ENCODE measurements at places on chromosomes 11 and 22.

- no peak for DNase-seq
Measured at GRCh38 chr11:124147951-124148350, 32.7 kb downstream of the VWA5A start.

- DNase-seq = no peak
Measured at GRCh38 chr11:95102733-95103132, 13.1 kb downstream of the ENDOD1 start.

DNA sequence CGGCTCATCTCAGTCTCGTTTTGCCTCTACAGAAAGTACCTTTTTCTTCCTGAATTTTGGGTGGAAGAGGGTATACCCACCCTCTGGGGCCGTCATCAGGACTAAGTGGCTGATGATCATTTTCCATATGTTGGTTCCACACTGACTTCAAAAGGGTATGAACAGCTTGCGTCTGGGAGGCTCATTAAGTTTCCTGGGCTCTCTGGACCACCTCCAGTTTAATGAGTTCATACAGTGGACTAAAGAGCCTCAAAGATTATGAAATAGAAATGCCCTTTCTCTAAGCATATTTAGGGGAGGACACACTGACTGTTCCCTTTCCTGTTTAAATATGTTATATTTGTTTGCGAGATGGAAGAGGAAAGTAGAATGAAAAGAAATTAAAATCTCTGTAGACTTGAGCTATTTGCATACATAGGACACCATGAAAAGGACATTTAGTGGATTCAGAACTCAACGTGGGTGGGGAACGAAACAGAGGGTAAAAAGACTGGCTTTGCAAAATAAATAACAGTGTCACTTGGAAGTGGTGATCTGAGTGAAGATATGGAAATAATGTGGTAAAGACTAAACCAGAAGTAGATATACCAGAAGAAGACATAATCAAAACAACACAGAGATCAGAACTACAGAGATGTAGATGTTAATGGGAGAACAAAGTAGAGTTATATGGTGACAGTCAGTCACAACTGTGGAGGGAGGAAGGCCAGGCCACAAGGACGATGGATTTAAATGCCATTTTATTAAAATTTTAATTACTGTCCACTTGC lies 18.7 kb downstream of the LDLRAD3 start:
- no peak for DNase-seq

- DNase-seq = no peak
Measured at GRCh38 chr11:10742460-10743208, 8.4 kb upstream of the CTR9 start.

- DNase-seq = no peak
Measured at GRCh38 chr11:132118661-132119060, 748.2 kb downstream of the NTM start.

DNA sequence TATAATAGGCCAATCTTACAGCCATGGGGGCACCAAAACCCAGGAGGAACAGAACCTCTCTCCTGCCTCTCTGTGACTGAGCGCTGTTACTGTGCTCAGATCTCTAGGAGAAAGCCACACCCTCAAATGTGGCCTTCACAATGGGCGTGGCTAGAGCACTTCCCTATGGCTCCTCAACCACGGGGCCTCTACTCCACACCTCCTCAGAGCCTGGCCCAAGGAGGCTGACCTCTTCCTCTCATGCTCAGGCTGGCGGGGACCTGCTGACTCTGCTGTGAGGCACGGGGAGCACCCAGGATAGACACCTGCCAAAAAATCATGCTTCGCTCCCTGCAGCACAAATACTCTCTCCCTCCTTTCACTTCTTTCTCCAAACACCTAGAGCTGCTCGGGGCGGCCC lies 41.0 kb downstream of the C11orf58 start:
- no peak for DNase-seq

- no peak for DNase-seq
Measured at GRCh38 chr11:126194121-126194543, 17.3 kb downstream of the RPUSD4 start.

DNA sequence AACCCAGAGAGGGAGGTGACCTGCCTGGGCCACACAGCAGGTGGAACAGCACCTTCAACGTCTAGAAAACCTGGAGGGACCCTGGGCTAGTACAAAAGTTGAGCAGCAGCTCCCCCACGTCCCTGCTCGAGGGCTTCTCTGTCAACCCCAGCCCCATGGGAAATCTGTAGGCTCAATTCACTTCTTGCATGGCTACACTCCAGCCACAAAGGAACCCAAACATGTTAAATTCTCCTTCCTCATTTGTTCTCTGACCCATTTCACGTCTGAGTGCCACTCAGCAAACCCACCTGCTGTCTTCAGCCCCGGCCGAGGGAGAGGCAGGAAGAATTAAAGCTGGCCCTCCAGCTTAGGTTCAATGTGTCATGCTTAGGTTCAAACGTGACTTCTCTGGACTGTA lies 418.5 kb downstream of the MIAT start:
- DNase-seq = no peak

DNA sequence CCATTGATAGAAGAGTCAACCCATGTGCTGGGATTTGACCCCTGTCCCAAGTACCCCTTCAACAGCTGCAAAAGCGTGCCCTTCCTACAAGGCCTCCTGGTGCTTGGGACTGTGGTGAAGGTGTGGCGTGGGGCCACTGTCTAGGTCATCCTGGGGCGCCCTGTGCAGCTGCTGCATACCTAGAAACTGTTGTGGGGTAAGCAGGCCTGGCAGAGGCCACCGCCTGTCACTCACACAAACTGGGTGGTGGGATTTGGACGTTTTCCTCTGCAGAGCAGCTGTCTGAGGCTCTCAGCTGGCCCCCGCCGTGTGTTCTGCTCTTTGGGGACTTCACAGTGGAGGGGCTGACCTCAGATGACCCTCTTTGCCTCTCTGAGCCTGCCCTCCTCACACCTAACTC lies 69.7 kb downstream of the SCN3B start:
- DNase-seq = no peak

GRCh38 chr22:38490915-38491314 lies 15.2 kb downstream of the DDX17 start:
- DNase-seq = no peak

GRCh38 chr22:43561415-43562178 lies 149.8 kb downstream of the MPPED1 start:
- DNase-seq = no peak

DNA sequence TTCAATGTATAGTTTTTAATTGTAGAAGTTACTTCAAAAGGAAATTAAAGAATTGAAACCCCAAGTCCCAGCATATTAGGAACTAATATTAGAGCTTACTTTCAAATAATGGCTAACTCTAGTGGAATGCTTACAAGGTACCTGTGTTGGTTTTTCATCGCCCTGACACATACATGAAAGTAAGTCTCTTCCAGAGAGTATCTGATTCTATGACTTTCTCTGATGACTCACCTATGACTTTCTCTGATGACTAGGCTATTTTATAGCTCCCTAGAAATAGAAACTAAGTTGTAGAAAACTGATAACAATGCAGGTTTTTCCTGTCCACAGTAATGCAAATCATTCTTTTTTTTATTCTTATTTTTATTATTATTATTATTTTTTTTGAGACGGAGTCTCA lies 33.6 kb upstream of the MMP7 start:
- DNase-seq = no peak

DNA sequence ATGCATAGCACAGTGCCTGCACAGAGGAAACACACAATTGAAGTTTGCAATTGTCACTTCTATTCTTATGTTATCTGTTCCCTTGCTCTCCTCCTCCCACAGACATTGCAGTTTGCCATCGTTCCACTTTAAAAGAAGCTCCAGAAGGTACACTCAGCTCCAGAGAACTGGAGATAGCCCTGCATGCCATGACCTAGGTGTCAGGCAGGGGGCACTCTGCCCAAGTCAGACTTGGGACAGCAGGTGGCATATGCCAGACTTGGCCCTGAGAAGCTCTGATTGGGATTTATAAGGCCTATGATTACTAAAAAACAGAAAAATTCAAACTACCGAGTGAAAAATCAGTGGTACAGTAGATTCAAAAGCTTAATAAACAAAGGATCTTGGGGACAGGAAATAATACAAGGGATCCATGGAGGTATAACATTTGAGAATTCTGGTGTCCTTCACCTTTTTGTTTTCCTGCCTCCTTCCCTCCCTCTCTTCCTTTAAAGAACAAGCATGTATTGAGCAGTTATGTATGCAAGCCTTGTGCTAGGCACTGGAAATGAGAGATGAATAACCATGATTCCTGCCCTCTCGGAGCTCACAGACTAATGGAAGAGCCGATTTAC lies 40.0 kb downstream of the TENM4 start:
- no peak for DNase-seq

- DNase-seq = no peak
Measured at GRCh38 chr11:47002390-47002789, 65.8 kb downstream of the CSTPP1 start.

- no peak for DNase-seq
Measured at GRCh38 chr22:31302006-31302405, 9.7 kb upstream of the PIK3IP1 start.

DNA sequence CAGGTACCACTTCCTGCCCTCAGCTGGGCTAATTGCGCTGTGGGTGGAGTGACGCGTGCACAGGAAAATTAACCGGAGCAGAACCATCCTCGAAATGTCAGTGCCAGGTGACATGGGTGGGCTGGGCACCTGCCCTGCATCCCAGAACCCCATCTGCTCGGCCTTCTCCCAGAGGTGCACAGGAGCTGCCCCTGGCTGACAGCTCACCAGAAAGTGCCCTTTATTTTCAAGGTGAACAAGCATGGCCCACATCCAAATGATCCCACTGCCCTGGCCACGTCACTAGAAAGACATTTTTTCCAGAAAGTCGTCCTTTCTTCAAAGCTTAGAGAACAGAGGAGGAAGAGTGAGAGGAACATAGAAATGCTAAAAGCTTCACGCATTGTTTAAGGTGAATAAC lies 4.1 kb upstream of the ELFN2 start:
- DNase-seq = no peak

DNA sequence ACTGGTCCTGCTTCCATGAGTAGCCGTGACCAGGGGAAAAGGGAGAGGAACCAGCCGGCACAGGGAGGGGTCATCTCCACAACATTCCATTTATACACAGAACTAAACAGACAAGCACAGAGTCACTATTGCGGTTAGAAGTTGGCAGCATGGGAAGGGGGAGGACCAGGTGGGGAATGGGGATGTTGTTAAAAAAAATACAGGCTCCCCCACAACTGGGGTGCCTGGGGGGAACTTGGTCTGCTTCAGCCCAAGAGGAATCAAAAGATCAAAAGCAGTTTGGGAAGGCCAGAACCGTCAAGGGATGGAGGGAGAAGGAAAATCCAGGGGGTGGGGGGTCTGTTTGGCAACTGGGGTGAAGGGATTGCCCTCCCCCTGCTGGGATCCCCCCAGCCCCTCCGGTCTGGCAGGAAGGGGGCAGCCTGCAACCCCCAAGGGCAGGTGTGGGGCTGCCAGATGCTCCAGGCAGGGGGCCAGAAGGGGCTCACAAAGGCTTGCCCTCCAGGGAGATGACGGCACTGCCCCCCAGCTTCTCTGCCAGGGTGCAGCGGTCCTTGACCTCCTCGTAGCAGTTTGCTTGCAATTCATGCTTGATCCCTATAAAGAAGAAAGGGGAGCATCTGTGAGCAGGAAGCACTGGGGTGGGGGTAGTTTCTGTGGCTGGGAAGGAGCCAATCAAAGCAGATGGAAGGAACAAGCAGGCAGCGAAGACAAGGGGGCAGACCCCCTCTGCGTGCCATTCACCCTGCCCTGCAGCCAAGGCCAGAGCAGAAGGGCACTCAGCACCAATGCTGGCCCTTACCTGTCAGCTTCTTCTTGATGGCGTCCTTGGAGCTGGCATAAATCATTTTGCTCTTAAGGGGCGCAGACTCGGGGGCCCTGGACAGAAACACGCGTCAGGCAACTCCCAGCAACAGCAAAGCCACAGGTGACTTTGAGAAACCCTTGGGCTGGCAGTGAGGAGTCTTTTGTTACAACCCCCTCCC lies 2.8 kb downstream of the CFL1 start:
- no peak for DNase-seq

DNA sequence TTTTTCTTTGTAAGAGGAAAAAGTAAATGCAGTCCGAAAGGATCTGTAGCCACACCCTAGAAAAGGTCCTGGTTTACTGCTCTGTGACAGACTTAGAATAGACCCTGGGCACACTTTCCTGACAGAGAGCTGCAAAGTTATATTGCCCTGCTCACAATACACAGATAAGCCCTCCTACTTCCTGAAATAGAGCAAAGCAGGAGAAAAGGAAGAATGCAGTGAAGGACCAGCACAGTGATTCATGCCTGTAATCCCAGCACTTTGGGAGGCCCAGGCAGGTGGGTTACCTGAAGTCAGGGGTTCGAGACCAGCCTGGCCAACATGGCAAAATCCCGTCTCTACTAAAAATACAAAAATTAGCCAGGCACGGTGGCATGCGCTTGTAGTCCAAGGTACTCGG lies 2.2 kb downstream of the CYB561A3 start:
- no peak for DNase-seq

GRCh38 chr22:37564111-37564711 lies 3.9 kb downstream of the CDC42EP1 start:
- DNase-seq = no peak

GRCh38 chr11:113553235-113553634 lies 78.0 kb upstream of the DRD2 start:
- DNase-seq = no peak

DNA sequence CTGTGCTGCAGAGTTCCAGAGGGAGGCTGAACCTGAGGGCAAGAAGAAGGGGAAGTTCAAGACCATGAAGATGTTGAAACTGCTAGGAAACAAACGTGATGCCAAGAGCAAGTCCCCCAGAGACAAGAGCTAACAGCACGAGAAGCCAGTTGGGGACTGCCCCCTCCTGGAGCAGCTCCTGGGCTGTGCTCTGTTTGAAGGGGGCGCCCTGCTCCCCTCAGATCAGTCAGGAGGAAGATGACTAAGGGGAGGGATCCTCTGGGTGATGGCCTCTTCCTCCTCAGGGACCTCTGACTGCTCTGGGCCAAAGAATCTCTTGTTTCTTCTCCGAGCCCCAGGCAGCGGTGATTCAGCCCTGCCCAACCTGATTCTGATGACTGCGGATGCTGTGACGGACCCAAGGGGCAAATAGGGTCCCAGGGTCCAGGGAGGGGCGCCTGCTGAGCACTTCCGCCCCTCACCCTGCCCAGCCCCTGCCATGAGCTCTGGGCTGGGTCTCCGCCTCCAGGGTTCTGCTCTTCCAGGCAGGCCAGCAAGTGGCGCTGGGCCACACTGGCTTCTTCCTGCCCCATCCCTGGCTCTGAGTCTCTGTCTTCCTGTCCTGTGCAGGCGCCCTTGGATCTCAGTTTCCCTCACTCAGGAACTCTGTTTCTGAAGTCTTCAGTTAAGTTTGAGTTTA lies 12.6 kb downstream of the C22orf23 start:
- DNase-seq = no peak

DNA sequence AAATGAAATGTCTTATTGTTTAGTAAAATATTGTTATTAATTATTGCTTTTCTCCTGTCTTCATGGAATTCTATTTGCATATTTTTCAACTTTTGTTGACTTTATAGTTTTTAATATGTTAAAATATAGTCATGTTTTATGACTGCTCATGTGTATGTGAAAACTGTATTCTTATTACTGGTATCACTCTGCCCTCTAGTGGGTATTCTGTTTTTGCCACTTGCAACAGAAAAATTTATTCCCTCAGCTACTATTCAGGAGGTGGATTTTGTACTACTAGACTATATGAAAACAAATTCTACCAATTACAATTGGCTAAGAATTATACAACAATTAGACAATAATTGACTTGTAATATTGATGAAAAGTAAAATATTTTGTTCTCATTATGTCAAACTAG lies 45.0 kb downstream of the OR4C6 start:
- DNase-seq = no peak
